Stimulated activated CD8-positive, alpha-beta memory T cell treated with anti-CD3 and anti-CD28 coated beads, Interleukin-15, amount 100 ng/mL, for 24 hours (primary cell): ENCODE measurements at places on chromosomes 3 and 15.
A peak's percentile ranks its signal among the peaks of the same experiment; 100 is the strongest.

DNA sequence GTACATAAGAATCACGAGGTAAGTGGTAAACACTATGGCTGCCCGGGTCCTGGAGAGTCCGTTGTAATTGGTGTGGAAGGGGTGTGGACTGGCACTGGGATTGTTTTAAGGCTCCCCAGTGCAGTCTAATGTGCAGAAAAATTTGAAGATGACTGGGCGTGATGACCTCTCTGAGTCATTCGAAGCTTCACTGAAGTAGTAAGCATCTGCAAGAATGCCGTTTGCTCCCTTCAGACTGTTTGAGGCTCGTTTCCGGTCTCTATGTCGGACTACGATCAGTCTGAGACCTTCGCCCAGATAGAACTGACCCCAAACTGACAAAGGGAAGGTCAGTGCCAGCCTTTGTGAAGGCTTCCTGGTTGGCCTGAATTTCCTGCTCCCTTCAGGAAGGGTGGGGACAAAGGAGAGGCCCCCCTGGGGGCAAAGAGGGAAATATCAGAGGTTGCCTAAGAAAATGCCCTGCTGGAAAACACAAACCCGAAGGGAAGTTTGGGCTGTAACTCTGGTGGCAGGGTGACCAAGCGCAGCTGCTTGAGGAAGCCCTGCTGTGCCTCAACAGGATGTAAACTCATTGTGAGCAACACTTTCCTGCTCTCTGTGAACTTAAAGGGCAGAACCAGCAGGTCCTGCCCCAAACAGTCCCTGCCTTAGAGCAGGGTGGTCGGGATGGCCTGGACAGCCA, 34.6 kb downstream of the BTD start:
- no peak for DNase-seq

- DNase-seq: no peak
Measured at GRCh38 chr3:61057464-61057863, 193.8 kb downstream of the FHIT start.

- DNase-seq: no peak
Measured at GRCh38 chr3:62926494-62926893, 51.3 kb upstream of the CADPS start.

DNA sequence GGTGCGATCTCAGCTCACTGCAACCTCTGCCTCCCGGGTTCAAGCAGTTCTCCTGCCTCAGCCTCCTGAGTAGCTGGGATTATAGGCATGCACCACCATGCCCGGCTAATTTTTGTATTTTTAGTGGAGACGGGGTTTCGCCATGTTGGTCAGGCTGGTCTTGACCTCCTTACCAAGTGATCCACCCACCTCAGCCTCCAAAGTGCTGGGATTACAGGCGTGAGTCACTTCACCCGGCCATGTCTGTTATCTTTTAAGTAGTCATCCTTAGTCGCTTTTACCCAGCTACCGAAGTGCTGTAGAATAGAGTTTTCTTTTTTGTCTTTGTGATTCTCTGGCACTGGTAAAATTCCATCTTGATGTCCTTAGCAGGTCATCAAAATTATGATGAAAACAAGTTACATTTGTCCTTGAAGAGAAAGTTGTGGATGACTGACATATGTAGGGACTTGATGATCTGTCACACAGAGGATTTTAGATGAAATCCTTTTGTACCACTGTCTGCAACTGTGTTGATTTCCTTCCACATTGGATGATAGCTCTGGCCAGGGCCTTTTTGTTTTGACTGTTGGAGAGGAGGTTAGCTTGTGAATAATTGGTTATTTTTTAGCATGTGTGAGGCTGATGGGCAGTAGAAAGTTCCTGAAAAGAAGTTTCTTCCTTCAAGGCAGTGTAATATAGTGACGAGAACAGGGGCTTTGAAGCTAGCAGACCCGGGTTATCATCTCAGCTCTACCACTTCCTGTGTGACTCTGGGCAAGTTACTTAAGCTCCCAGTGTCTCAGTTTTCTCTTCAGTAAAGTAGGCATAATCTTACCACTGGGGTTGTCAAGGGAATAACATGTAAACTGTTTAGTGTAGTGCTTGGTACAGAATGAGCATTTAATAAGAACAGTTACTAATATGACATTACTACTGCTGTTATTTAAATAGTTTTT, 18.8 kb downstream of the ATG7 start:
- DNase-seq: no peak

- no peak for DNase-seq
Measured at GRCh38 chr15:60062826-60063225, 58.7 kb downstream of the FOXB1 start.

DNA sequence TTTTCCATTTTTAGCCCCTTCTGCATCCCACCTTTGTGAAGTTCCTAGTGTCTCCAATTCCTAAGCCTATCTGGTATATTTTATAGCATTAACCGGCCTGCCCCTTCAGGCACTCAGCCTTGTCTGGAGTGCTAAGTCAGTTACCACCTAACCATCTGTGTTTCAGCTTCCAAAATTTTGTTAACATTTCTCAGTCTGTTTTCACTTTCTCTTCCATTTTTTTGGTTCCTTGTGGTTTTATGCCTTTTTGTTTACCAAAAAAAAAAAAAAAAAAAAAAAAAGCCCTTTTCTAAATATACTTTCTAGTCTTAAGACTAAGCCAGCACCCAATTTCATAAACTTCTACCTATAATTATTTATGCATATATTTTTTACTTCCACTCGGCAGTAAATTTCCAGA, 92.4 kb downstream of the CSNK1G1 start:
- no peak for DNase-seq

GRCh38 chr3:175956964-175957363, 1097.8 kb downstream of the NAALADL2 start:
- no peak for DNase-seq

DNA sequence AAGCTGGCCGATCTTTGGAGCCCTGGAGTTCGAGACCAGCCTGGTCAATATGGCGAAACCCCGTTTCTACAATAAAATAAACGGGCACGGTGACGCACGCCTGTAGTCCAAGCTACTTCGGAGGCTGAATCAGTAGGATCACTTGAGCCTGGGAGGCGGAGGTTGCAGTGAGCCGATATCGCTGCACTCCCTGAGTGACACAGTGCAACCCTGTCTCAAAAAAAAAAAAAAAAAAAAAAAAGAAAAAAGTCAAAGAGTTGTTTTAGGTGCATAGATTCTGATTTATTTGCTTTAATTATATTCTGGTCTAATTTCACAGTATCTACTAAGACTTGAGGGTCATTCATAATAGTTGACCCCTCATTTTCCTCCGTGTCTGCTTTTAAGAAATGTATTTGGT, 1.7 kb downstream of the ARL13B start:
- no peak for DNase-seq

GRCh38 chr3:107704477-107704876, 181.7 kb downstream of the BBX start:
- DNase-seq: no peak

DNA sequence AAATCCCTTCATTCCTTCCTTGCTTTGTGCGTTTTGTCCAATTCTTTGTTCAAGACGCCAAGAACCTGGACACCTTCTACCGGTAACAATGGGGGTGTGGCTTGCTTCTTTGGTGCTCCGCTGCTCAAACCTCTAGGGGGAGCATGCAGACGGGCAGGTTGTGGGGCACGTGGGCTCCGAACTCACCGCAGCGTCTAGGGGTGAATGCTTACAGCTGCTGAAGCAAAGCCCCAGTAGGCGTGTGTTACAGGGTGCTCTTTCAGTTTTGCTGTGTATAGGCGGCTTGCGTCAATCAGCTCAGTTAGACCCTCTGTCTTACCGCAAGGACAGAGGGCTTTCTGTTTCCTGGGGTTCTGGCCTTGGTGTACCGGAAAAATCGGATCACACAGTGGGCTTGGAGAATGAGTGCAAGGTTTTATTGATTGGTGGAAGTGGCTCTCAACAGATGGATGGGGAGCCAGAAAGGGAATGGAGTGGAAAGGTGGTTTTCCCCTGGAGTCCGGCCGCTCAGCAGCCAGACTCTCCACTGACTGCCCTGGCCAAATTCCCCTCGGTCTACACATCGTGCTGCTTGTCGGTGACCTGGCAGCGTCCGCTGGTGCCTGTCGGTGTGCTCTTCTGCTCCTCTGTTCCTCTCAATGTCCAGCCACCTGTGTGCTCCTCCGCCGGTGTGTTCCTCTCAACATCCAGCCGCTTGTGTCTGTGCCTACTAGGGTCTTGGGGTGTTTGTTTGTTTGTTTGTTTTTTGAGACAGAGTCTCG, 1.2 kb upstream of the LRRC34 start:
- DNase-seq: peak; percentile 20

GRCh38 chr3:112132554-112132953, 494 bp downstream of the GCSAM start:
- no peak for DNase-seq

DNA sequence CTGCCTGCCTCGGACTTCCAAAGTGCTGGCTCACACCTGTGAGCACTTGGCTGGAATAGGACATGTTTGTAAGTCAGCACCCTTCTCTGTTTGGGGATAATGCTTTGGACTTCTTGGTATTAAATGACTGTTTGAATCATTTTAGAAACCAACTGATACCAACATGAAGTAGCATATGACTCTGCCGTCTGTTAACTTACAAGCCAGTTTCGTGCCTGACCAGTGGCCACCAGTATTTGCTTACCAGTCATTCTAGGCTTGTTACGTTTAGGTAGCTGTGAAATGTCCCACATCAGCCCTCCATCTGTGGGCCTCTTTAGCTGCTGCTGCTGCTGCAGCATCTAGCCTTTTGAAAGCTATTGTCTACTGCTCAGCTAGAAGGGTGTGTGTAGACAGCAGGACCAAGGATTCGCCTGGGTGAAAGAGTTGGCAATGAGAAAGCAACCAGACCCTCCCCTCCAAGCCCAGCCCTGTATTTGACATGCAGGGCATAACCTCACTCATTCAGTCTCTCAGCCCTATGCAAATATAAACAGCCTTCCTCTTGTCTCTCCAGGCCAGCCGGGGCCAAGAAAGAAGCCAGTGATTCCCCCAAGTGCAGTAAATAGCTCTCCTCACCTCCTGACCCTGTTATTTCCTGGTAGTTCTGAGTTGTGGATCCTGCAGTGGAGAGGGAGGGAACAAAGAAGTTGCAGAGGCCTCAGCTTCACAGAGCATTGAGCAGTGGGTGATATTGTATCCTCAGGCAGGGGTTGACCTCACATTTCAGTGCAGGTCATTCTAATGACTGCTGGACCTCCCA, 51.0 kb downstream of the NKIRAS1 start:
- DNase-seq: no peak

- no peak for DNase-seq
Measured at GRCh38 chr3:62479326-62479725, 106.0 kb upstream of the FEZF2 start.

- DNase-seq: no peak
Measured at GRCh38 chr15:60384053-60384452, 13.7 kb downstream of the ANXA2 start.

GRCh38 chr15:73822998-73823397, 50.4 kb upstream of the TBC1D21 start:
- DNase-seq: no peak

DNA sequence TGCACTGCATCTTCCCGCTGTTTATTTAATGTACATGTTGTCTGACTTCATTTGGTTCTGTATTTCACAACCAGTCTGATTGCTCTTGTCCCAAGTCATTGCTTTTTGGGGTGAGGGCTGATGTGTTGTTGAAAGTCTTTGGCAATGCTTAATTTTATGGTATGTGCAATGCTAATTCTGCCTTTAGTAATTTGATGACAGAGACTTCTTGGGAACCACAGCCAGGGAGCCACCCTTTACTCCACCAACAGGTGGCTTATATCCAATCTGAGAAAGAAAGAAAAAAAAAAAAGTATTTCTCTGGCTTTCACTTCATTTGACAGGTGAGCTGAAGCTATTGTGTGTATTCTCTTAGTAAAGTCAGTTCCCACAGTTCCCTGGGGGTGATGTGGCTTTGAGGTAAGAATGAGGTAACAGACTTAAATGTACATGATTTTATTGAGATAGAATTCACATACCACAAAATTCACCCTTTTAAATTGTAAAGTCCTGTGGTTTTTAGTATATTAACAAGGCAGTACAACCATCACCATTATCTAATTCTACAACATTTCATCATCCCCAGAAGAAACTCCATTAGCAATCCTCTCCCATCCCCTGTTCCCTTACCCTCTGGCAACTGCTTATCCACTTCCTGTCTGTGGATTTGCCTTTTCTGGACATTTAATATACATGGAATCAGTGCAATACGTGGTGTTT, 97.3 kb downstream of the SLCO3A1 start:
- DNase-seq: no peak

DNA sequence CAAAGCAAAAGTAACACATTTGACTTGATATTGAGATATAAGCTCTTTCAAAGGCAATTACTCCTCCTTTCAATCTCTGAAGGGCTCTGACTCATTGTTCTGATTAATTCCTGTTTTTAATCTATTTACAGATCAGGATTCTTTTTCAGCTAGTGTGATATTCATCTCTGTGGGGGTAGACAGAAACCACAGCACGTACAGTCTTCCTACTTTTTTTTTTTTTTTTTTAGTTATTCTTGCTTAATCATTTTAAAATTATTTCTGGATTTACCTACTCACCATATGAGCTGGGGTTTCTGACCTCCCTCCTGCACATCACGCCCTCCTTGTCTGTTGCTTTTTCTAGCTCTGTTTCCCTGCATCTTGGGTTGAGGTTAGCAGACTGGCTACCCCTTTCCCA, 1.4 kb downstream of the CNTN3 start:
- DNase-seq: no peak

DNA sequence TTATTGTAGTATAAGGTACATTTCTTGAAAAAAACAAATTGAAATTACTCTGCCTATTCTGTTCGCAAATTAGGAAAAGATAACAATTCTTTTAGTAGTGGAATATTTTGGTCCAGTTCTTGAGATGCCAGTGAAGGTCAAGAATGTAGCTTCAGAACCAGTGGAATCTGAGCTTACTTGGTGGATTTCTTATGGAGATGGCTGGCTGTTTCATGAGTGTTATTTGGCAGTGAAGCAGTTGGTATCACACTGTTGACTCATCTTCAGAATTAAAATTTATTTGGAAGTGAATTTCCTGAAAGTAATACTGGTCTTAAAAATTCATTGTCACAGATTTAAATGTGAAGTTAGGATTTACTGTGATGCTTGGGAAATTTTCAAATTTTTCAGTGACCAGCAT, 19.1 kb downstream of the RNF13 start:
- DNase-seq: no peak

DNA sequence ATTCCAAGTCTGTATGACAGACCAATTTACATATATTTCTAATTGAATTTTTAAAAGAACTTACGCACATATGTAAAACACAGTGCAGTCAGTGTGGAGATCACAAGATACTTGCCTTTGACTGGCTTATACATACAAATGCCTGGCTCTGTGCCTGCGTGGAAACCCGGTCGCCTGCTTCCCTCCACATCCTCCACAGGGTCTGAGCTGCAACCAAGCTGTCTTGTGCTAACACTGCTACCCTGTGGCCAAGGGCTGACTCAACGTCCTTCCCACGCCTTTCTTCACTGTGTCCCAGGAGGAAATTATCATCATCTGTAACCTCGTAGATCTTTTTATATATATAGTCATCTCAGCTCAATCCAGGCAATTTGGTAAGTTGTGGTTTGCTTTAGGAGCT, 117.0 kb downstream of the WNT7A start:
- no peak for DNase-seq

DNA sequence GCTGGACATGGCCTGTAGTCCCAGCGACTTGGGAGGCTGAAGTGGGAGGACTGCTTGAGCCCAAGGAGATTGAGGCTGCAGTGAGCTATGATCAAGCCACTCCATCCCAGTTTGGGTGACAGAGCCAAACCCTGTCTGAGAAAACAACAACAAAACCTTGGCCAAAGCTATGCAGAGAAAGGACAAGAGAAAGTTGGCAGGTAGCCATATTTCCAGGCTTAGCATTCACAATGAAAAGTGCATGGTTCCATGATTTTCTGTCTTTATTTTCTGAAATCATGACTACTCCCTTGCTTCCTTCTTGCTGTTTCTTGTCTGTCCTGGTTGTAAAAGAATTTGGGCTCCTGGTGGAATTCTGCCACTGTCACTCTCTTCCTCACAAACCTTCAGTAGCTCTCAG, 284.6 kb upstream of the C2CD4B start:
- DNase-seq: no peak

- DNase-seq: no peak
Measured at GRCh38 chr3:191068946-191069813, 129.9 kb upstream of the OSTN start.
